Vagina (tissue), 2 donors: ENCODE measurements at places on chromosomes 16 and 17. TPM values are rescaled to one million over a fixed set of nuclear protein-coding genes. Genes with fewer than 3 reads are reported as not detected.

GRCh38 chr16:75254359-75254837 lies 3.0 kb upstream of the BCAR1 start:
- DNase-seq, result no peak

DNA sequence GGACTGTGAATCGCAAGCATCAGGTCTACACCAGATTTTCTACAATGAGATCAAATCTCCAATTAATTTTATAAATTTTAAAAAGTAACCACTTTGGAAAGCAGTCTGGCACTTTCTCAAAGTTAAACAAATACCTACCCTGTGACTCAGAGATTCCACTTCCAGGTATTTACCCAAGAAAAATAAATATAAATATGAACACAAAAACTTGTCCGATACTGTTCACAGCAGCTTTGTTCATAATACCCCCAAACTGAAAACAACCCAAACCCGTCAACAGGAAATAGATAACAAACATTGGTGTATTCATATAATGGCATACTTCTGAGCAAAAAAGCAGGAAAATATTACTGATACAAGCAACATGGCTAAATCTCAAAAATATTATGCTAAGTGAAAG lies 12.1 kb downstream of the ZDHHC7 start:
- DNase-seq, result no peak

The NFATC2IP gene
- total RNA-seq, result 26.0 TPM

DNA sequence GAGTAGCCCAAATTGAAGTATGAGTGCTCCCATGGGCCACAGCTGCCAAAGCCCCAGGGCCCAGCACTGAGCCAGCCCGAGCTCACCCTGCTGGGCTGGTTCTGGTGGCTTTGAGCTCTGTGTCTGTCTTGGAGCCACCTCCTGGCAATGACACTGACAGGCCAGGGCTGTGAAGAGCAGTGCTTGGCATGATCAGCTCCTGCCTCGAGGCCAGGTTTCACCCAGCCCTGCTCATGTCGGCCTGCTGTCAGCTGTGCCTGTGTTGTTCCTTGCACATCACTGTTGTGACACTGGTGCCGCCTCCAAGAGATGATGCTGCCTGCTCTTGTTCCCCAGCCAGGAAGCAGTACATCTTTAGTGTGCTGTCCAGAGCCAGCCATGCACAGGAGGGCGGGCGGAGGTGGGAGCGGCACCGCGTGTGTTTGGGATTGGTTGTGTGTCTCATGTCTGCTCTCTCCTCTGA lies 26.0 kb downstream of the PLD6 start:
- DNase-seq, result no peak

DNA sequence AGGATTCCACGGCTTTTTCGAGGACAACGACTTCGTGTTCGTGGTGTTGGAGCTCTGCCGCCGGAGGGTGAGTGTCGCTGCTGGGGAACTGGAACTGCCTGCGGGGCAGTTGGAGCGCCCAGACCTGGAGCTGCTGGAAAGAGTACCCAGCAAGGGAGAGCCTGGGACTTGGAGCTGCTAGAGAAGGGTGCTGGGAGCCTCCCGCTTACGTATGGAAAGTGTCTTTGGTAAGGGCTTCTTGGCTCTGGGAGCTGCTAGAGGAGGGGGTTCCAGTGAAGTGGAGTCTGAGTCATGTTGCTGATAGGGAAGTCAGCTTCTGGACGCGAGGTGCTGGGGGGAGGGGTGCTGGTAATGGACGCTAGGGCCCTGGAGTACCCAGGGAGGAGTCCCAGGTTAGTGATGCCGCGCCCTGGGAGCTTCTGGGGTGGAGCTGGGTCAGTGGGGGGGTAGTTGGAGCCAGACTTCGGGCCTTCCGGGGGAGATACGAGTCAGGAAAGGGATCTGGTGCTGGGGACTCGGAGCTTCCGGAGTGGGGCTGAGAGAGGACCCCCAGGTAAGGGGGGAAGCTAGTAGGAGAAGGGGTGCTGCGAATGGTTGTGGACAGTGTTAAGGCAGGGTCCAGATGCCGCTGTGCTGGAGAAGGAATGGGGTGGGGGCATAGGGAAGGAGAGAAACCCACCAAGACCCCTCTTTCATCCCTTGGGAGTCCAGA lies 741 bp downstream of the PLK1 start:
- no peak for DNase-seq

- DNase-seq, result no peak
Observed at GRCh38 chr16:88904676-88905365, 38.4 kb upstream of the PABPN1L start.

GRCh38 chr17:67059372-67059771 lies 15.0 kb downstream of the CACNG1 start:
- DNase-seq, result peak; percentile 49

DNA sequence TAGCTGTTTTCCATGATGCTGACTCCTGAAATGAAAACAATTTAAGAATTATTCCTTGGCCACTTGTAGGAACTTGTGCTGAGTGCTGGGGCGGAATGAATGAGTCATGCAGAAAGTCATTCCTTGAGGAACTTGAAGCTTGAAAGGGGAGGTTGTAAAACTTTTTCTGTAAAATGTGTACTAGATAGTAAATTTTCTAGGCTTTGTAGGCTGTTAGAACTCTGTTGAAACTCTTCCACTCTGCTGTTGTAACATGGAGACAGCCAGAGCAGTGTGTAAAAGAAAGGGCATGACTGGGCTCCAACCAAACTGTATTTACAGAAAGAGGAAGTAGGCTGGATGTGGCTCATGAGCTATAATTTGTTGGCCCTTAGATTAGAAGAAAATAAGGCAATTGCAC lies 46.1 kb downstream of the ABCA8 start:
- DNase-seq, result peak; percentile 89

- DNase-seq, result no peak
Observed at GRCh38 chr16:66735891-66736290, 15.5 kb downstream of the DYNC1LI2 start.

The NOG gene
- total RNA-seq, result 7.4 TPM

DNA sequence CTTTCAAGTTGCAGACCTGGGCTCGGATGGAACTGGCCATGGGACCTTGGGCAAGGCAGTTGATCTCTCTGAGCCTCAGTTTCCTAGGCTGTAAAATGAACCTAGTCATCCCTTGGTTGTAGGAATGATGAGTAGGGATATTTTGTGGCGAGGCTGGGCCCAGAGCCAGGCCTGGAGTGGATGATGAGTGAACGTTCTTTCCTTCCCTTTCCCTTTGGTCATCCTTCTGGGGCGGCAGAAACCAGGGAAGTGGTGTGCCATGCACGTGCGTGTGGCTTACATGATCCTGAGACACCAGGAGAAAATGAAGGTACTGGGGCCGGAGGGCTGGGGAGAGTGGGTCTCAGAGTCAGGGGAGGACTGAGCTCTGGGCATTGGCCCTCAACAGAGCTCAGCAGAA lies 8.4 kb downstream of the FBRS start:
- no peak for DNase-seq

DNA sequence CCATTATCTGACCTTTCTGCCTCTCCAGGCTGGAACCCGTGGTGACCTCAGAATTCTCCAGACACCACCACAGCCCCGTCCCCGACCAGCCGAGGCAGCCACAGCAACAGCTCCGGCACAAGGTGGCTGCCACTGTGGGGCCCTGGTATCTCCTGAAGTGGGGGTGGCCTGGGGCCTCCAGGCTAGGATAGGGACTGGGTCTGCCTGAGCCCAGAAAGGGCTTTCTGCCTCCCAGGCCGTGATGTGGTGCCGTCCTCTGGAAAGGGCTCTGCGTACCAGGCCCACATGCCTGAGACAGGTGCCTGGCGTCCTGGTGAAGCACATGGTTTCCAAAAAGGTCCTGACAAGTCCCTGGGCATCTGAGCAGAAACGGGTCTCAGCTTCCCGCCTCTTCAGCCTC lies 17.1 kb downstream of the FLYWCH1 start:
- DNase-seq, result no peak

The EFCAB5 gene
- not detected for total RNA-seq

GRCh38 chr17:57493171-57493570 lies 236.8 kb downstream of the MSI2 start:
- no peak for DNase-seq
